A549 treated with GW870086 at 1 μM for 4 hours (cell line): ENCODE measurements at places on chromosomes 12 and 14. TPM values are rescaled to one million over a fixed set of nuclear protein-coding genes. Genes with fewer than 3 reads are reported as not detected.

The CDK4 gene
- total RNA-seq, result 237 to 291 TPM (median 246 TPM) in 5 replicates

The GPR137C gene
- 0.07 to 0.17 TPM (median 0.09 TPM) in 4 of 5 replicates, not detected in the other for total RNA-seq

The USP30 gene
- total RNA-seq, result 6.3 to 10.1 TPM (median 8.6 TPM) in 5 replicates

The MAP1LC3B2 gene
- 1.3 to 1.6 TPM (median 1.3 TPM) in 5 replicates for total RNA-seq

The PIWIL1 gene
- total RNA-seq, result 0.27 TPM in 1 of 5 replicates, not detected in the others

The RNASE3 gene
- total RNA-seq, result not detected in 5 replicates

The TMEM253 gene
- total RNA-seq, result 0.58 to 1.1 TPM (median 0.85 TPM) in 5 replicates

The B4GALNT3 gene
- 0.54 to 1.1 TPM (median 0.59 TPM) in 5 replicates for total RNA-seq

The FZD10 gene
- total RNA-seq, result not detected in 5 replicates

The SNX6 gene
- 56.7 to 99.7 TPM (median 76.6 TPM) in 5 replicates for total RNA-seq

The CYP46A1 gene
- 0.07 to 0.42 TPM (median 0.16 TPM) in 5 replicates for total RNA-seq

The LALBA gene
- not detected in 5 replicates for total RNA-seq

The PPP1R36 gene
- 0.15 to 0.65 TPM (median 0.29 TPM) in 5 replicates for total RNA-seq

The TBX5 gene
- not detected in 5 replicates for total RNA-seq

The YY1 gene
- 56.7 to 74.6 TPM (median 67.3 TPM) in 5 replicates for total RNA-seq

The ARF6 gene
- total RNA-seq, result 66.5 to 77.1 TPM (median 73.3 TPM) in 5 replicates

The APOF gene
- not detected in 5 replicates for total RNA-seq

The KERA gene
- not detected in 5 replicates for total RNA-seq

The KLRC2 gene
- 1.7 to 2.4 TPM (median 2.1 TPM) in 5 replicates for total RNA-seq

The BDKRB2 gene
- total RNA-seq, result 1.3 to 1.7 TPM (median 1.5 TPM) in 5 replicates

The PPM1H gene
- total RNA-seq, result 7.5 to 9.2 TPM (median 7.8 TPM) in 5 replicates

The PRH2 gene
- total RNA-seq, result not detected in 5 replicates

The PRMT5 gene
- 102 to 112 TPM (median 109 TPM) in 5 replicates for total RNA-seq

The JAG2 gene
- total RNA-seq, result 18.8 to 25.7 TPM (median 25.2 TPM) in 5 replicates

The FAR2 gene
- total RNA-seq, result 0.25 to 0.53 TPM in 2 of 5 replicates, not detected in the others

The SUDS3 gene
- 12.8 to 16.6 TPM (median 15.0 TPM) in 5 replicates for total RNA-seq

The GLT1D1 gene
- not detected in 5 replicates for total RNA-seq

The RHEBL1 gene
- total RNA-seq, result 3.4 to 4.9 TPM (median 4.2 TPM) in 5 replicates

The DHRS7 gene
- 78.6 to 86.4 TPM (median 80.1 TPM) in 5 replicates for total RNA-seq

The RPS6KA5 gene
- 3.6 to 6.6 TPM (median 5.2 TPM) in 5 replicates for total RNA-seq

The DPPA3 gene
- total RNA-seq, result not detected in 5 replicates

The KCNMB4 gene
- total RNA-seq, result 0.11 to 0.51 TPM (median 0.25 TPM) in 5 replicates

The ARHGAP9 gene
- 0.24 to 0.94 TPM (median 0.82 TPM) in 5 replicates for total RNA-seq

The YLPM1 gene
- 31.3 to 42.2 TPM (median 36.0 TPM) in 5 replicates for total RNA-seq

The DENND5B gene
- total RNA-seq, result 10.0 to 14.7 TPM (median 13.2 TPM) in 5 replicates

The TEX52 gene
- not detected in 5 replicates for total RNA-seq

The TAMALIN gene
- total RNA-seq, result 0.51 to 1.6 TPM (median 0.65 TPM) in 5 replicates

The KRT83 gene
- 2.9 to 7.2 TPM (median 6.3 TPM) in 5 replicates for total RNA-seq

The SOS2 gene
- total RNA-seq, result 7.4 to 11.7 TPM (median 10.8 TPM) in 5 replicates

The ATG14 gene
- total RNA-seq, result 4.4 to 5.8 TPM (median 5.4 TPM) in 5 replicates

The SDSL gene
- 24.3 to 29.0 TPM (median 26.8 TPM) in 5 replicates for total RNA-seq

The TSPAN11 gene
- total RNA-seq, result 0.09 to 0.20 TPM (median 0.16 TPM) in 5 replicates

The TEX22 gene
- 0.14 to 0.52 TPM (median 0.23 TPM) in 4 of 5 replicates, not detected in the other for total RNA-seq

The TRIM9 gene
- 11.0 to 16.4 TPM (median 15.6 TPM) in 5 replicates for total RNA-seq

The FGD4 gene
- 6.6 to 11.6 TPM (median 10.9 TPM) in 5 replicates for total RNA-seq

The ATF1 gene
- total RNA-seq, result 31.8 to 48.3 TPM (median 44.5 TPM) in 5 replicates

The ZFHX2 gene
- 0.63 to 1.4 TPM (median 0.75 TPM) in 5 replicates for total RNA-seq

The PPFIA2 gene
- total RNA-seq, result not detected in 5 replicates

The TEAD4 gene
- total RNA-seq, result 36.6 to 46.0 TPM (median 45.1 TPM) in 5 replicates

The CTSG gene
- not detected in 5 replicates for total RNA-seq

The BMAL2 gene
- 13.3 to 18.7 TPM (median 16.4 TPM) in 5 replicates for total RNA-seq

The KRAS gene
- 9.4 to 17.7 TPM (median 15.3 TPM) in 5 replicates for total RNA-seq

The SLC39A5 gene
- 0.34 TPM in 1 of 5 replicates, not detected in the others for total RNA-seq

The SERPINA10 gene
- total RNA-seq, result 0.03 TPM in 1 of 5 replicates, not detected in the others
